ENCODE measurements at places on chromosomes 3 and 15. TPM values are rescaled to one million over a fixed set of nuclear protein-coding genes. Genes with fewer than 3 reads are reported as not detected.

- peak; percentile 72 for DNase-seq
- no peak overlapping the region for H3K4me3 ChIP-seq
- H3K36me3 ChIP-seq, result no peaks in the 10 kb centered on the region
- peak overlapping the region; percentile 59 for H3K27ac ChIP-seq
- H3K27me3 ChIP-seq, result no peaks in the 10 kb centered on the region
Observed at GRCh38 chr15:62545467-62546227, 380.6 kb upstream of the C2CD4B start.

DNA sequence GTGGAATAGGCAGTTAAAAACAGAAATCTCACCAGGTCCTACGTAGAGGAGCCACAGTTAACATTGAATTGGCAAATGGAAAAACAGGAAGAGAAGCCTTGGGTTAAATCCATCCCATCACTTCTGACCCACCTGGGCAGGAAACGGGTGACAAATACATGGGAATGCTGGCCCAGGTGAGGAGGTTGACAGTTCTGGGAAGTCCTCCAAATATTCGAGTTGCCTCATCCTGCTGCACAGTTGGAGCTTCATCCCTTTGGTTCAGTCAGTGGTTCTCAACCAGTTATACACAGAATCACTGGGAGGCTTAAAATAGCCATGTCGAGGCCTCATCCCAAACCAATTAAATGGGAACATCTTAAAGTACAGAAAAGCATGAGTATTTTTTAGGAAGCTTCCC lies 5.3 kb downstream of the MYZAP start:
- peak; percentile 72 for DNase-seq
- H3K4me3 ChIP-seq, result no peak overlapping the region
- no peaks in the 10 kb centered on the region for H3K36me3 ChIP-seq
- peaks cover 74% of the 10 kb centered on the region for H3K4me1 ChIP-seq
- peak overlapping the region; percentile 78 for H3K27ac ChIP-seq
- H3K27me3 ChIP-seq, result no peaks in the 10 kb centered on the region

DNA sequence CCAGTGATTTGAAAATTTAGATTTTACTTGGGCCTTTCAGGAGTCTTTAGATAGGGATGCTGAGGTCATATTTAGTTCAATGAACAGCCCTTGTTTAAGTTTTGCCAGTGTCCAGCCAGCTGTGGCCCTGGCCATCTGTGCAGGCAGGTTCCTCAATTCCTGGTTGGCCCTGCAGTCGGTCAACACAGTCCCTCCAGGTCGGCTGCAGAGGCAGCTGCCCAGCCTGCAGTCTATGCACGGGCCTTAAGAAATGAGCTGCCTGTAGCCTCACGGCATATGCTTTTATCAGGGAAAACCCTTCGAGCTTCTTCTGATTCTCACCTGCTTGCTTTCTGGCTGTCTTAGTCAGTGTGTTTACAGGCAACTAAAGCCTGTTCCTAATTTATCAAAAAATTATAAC lies 199.2 kb upstream of the TPM1 start:
- DNase-seq, result peak; percentile 55
- no peaks in the 10 kb centered on the region for H3K27me3 ChIP-seq
- no peak overlapping the region for H3K4me3 ChIP-seq
- peaks cover 4% of the 10 kb centered on the region for H3K36me3 ChIP-seq

DNA sequence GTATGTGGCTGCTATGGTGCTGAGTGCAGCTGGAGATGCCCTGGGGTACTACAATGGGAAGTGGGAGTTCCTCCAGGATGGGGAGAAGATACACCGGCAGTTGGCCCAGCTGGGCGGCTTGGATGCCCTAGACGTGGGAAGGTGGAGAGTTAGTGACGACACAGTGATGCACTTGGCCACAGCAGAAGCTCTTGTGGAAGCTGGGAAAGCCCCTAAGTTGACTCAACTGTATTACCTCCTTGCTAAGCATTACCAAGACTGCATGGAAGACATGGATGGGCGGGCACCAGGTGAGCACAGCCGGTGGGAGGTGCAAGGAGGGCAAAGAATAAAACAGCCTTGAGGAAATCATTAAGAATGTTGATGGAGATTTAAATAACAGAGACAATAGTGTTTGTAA lies 2.9 kb downstream of the ADPRH start:
- no peak for DNase-seq
- H3K27me3 ChIP-seq, result no peaks in the 10 kb centered on the region
- no peaks in the 10 kb centered on the region for H3K36me3 ChIP-seq
- no peak overlapping the region for H3K27ac ChIP-seq

DNA sequence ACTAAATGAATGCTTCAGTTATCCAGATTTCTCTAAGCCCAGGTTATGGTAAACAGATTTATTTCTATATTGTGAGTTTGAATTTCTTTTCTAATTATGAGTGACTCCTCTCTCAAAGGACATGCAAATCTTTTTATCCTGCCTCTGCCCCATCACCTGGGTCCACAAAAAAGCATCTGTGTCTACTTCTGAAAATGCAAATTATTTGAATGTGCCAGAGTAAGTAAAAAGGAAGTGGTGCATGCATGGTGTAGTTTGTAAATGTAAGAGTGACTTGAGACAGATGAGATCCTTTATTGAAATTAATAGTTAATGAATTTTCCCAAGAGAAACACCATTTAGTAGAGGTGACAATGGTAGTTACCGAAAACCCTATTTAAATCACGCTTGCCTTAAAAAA lies 26.9 kb downstream of the MCTP2 start:
- no peaks in the 10 kb centered on the region for H3K36me3 ChIP-seq
- no peak for DNase-seq
- H3K27ac ChIP-seq, result no peak overlapping the region
- no peaks in the 10 kb centered on the region for H3K27me3 ChIP-seq
- H3K4me1 ChIP-seq, result no peaks in the 10 kb centered on the region

DNA sequence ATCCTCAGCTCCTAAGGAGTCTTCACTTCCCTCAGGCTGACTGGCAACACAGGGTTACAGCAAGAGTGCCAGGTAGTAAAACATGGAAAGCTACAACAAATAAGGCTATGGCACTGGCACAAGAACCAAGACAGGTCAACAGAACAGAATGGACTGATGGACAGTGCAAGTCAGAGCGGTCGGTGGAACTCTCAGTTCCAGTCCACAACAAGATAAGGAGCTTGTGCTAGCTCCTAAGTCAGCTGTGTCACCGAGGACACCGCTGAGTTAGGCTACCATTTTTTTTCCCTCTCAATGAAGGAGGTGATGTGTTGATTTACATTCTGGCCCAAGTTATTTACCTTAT lies 55.9 kb upstream of the LIMD1 start:
- no peak for DNase-seq
- H3K4me3 ChIP-seq, result no peak overlapping the region
- H3K27ac ChIP-seq, result peak overlapping the region; percentile 57
- no peaks in the 10 kb centered on the region for H3K36me3 ChIP-seq

DNA sequence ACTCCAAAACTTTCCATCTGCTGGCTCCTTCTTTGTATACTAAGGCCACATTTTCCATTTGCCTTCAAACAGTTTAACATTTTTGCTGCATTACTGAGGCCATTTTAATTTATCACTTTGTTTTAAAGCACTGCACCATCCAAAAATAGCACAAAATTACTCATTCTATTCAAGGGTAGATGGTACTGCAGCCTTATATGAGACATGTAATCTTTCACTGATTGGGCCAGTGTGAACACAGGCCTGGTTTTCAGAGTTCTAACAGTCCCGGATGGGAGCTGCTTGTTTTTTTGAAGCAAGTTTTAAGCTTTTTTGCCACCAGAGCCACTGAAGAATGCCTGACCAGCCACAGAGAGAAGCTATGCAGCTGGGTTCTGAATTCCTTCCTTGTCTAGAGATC lies 172.3 kb upstream of the TSC22D2 start:
- H3K4me1 ChIP-seq, result peaks cover 56% of the 10 kb centered on the region
- DNase-seq, result no peak
- no peaks in the 10 kb centered on the region for H3K27me3 ChIP-seq
- H3K27ac ChIP-seq, result peak overlapping the region; percentile 79
- no peak overlapping the region for H3K4me3 ChIP-seq

- no peaks in the 10 kb centered on the region for H3K27me3 ChIP-seq
- H3K27ac ChIP-seq, result no peak overlapping the region
- no peak overlapping the region for H3K4me3 ChIP-seq
Observed at GRCh38 chr3:14689247-14689980, 14.5 kb downstream of the C3orf20 start.

DNA sequence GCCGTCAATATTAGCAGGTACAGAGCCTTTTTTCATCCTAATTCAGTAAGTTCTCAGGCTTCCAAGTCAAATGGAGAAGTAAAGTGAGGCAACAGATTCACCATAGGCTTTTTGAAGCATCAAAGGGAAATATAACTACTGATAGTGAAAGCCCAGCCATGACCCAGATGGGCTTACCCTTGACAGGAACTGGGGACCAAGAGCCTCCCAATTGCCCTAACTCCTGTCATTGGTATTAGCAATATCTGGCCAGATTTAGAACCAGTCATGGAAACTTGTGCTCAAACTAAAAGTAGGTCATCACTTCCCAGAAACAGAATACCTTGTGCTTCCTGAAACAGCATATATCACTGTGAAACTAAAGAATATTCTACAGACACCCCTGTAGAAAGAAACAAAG lies 33.0 kb downstream of the NME9 start:
- no peaks in the 10 kb centered on the region for H3K27me3 ChIP-seq
- no peak overlapping the region for H3K4me3 ChIP-seq
- H3K27ac ChIP-seq, result no peak overlapping the region
- no peak for DNase-seq

DNA sequence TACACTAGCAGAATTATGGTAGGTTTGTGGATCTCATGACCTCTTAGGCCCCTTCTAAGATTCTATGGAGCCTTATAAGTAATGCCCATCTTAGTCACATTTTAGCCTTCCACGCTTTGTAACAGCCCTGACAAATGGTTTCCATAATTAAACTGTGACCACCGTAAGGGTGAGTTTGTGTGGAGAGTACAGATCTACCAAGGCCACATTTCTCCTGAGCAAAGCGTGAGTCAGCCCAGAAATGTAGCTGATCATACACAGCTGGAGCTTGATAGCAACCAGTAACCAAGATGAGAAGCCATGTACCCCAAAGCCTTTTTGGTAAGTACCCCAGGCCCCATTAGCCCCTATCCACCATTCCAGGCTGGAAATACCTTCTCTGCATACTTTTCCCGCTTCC lies 31.7 kb downstream of the CHAC1 start:
- H3K36me3 ChIP-seq, result peaks cover 71% of the 10 kb centered on the region
- H3K27me3 ChIP-seq, result no peaks in the 10 kb centered on the region
- no peak overlapping the region for H3K4me3 ChIP-seq
- no peak overlapping the region for H3K27ac ChIP-seq
- no peak for DNase-seq

GRCh38 chr3:30227571-30228301 lies 378.7 kb upstream of the TGFBR2 start:
- H3K27me3 ChIP-seq, result no peaks in the 10 kb centered on the region
- H3K4me1 ChIP-seq, result no peaks in the 10 kb centered on the region
- no peak overlapping the region for H3K4me3 ChIP-seq
- no peaks in the 10 kb centered on the region for H3K36me3 ChIP-seq
- no peak for DNase-seq

GRCh38 chr3:1532935-1533606 lies 440.2 kb downstream of the CNTN6 start:
- no peak overlapping the region for H3K4me3 ChIP-seq
- no peaks in the 10 kb centered on the region for H3K36me3 ChIP-seq
- no peak for DNase-seq

GRCh38 chr3:43181202-43181821 lies 75.4 kb upstream of the POMGNT2 start:
- DNase-seq, result no peak
- H3K27me3 ChIP-seq, result no peaks in the 10 kb centered on the region
- no peaks in the 10 kb centered on the region for H3K4me1 ChIP-seq
- H3K27ac ChIP-seq, result no peak overlapping the region
- H3K4me3 ChIP-seq, result no peak overlapping the region

- H3K27me3 ChIP-seq, result no peaks in the 10 kb centered on the region
- H3K4me1 ChIP-seq, result no peaks in the 10 kb centered on the region
- no peak for DNase-seq
Observed at GRCh38 chr15:36527235-36528162, 51.9 kb upstream of the CDIN1 start.

DNA sequence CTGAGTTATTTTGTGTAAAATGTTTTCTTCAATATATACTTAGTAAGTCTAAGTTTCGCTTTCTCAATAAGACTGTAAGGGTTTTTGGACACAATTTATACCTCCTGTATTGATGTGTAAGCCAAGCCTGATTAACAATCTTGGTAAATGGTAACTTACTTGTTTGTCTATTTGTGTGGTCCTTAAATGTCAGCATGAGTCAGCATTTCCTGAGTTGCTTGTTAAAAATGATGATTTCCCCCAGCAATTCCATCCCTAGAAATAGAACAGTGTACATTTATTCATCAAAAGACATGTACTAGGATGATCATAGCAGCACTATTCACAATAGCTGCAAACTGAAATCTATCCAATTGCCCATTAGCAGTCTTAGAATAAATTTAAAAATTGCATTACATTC lies 53.4 kb upstream of the LRIG1 start:
- H3K27ac ChIP-seq, result peak overlapping the region; percentile 79
- H3K4me3 ChIP-seq, result no peak overlapping the region
- H3K27me3 ChIP-seq, result no peaks in the 10 kb centered on the region
- H3K4me1 ChIP-seq, result peaks cover 30% of the 10 kb centered on the region
- no peaks in the 10 kb centered on the region for H3K36me3 ChIP-seq

GRCh38 chr15:72751751-72752455 lies 31.7 kb downstream of the ADPGK start:
- no peaks in the 10 kb centered on the region for H3K4me1 ChIP-seq
- H3K27me3 ChIP-seq, result no peaks in the 10 kb centered on the region
- DNase-seq, result no peak
- no peak overlapping the region for H3K27ac ChIP-seq

CCK gene
- not detected for polyA plus RNA-seq

TNFSF10 gene
- 37.8 TPM for polyA plus RNA-seq

MORC1 gene
- polyA plus RNA-seq, result 0.03 TPM

Data from sigmoid colon (tissue), 7 donors.